Activated T-helper 1 cell treated with anti-CD3 and anti-CD28 coated beads, Interleukin-2, amount 50 U/mL, for 16 hours (primary cell): ENCODE measurements at places on chromosomes 7 and 10.
A peak's percentile ranks its signal among the peaks of the same experiment; 100 is the strongest.

DNA sequence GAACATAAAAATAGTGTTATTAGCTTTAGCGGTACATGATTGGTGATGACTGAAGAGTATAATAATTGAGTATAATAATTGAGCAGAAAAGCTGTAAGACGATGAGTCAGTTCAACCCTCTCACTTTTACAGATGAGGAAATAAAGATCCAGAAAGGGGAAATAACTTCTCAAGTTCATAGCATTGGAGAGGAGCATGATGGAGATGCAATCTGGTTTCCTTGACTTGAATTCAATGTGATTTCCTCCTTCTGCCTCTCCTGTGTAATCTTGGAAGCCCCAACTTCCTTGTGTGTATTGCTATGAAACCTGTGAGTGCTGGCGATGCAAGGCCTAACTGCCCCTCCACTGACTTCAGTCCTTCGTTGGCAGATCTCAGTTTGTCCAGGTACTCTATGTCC is 265.1 kb downstream of the LRMDA start:
- no peak for DNase-seq

GRCh38 chr10:16776896-16777295 is 40.3 kb downstream of the RSU1 start:
- DNase-seq, result no peak

DNA sequence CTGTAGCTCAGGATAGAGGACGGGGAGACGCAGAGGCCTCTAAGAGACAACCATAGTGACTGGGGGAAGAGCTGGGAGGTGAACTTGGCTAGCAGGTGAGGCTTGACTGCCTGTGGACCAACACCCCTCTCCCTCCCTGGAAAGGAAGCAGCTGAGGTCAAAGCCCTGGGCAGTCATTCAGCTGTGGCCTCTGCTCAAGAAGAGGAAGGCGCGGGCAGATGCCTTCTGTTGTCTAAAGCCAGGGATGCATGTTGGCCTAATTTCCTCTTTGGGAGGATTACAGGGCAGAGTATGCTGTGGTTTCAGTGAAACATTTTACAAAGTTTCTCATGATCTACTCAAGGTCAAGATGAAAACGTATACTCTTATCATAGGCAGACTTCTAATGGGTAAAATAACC is 327.1 kb downstream of the PRPF18 start:
- DNase-seq, result no peak

GRCh38 chr10:35992107-35992506 is 350.0 kb upstream of the FZD8 start:
- no peak for DNase-seq

- DNase-seq, result no peak
Measured at GRCh38 chr10:93993782-93994437, at the start of gene PLCE1. Gene PLCE1 (plus strand): TSS chr10:93993931. CDS start chr10:94031047, 37,116 bp downstream.

GRCh38 chr10:4291990-4292389 is 507.0 kb upstream of the KLF6 start:
- DNase-seq, result no peak

GRCh38 chr10:101273330-101273729 is 44.1 kb upstream of the LBX1 start:
- no peak for DNase-seq

- DNase-seq, result peak; percentile 12
Measured at GRCh38 chr7:2698581-2699288, 10.7 kb downstream of the AMZ1 start.

- peak; percentile 35 for DNase-seq
Measured at GRCh38 chr7:44145479-44145968, 4.4 kb upstream of the MYL7 start.

DNA sequence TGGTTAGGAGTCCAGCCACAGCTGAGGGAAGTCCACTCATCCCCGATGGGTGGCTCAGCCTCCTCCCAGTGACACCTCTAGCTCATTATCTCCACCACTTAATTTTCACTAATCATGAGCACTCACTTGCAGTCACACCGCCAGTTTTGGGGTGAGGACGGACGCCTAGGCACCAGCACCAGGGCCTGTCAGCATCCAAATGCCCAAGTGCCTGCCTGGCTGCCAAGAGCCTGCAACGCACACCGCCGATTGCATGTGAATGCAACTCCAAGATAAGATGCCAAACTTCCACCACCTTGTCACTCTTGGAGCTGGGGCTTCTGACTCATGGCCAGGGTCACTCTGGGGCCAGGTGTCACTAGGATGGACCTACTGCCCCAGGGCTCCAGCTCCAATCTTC is 24.4 kb upstream of the SMARCD3 start:
- no peak for DNase-seq

GRCh38 chr7:149819961-149820340 is 18.2 kb upstream of the ZNF862 start:
- DNase-seq, result no peak

DNA sequence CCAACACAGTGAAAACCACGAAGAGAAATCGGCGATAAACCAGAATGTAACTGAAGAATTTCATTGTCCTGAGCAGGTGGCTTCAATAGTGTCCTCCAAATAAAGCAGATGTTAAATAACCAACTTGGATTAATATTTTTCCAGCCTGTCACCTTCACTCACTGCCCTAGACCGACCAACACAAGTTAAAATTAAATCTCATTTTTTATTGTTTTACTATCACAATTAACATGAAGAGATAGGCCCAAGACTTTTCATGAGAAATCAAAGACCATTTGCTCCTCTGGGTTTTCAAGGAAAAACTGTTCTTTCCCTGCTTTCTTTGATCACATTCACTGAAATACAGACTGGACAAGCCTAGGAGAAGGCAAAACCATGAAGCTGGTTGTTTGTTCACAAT is at the start of gene SLC13A1:
Gene SLC13A1, minus strand, starts transcription at position 87 of the 400 bp plus-strand sequence. Its CDS starts 23 bp downstream, at position 64.
- no peak for DNase-seq

- no peak for DNase-seq
Measured at GRCh38 chr10:118965096-118965495, 64.4 kb upstream of the NANOS1 start.

- no peak for DNase-seq
Measured at GRCh38 chr7:77226357-77226839, 26.8 kb upstream of the FGL2 start.

- no peak for DNase-seq
Measured at GRCh38 chr10:131147301-131147975, 164.1 kb downstream of the TCERG1L start.

DNA sequence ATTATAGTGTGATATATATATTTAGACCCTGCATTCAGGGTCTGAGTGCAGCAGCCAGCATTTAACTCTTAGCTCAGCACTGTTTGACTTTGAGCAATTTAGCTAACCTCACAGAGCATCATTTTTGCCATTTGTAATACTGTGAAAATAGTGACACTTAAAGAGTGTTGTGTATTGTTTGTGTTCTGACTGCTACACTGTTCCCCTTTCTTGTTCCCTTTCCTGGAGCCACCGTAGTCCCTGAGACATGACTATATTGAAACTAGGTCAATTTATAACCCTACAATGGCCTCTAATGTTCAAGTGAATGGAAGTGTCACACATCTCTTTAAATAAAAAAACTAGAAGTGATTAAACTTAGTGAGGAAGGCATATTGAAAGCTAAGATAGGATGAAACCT is 20.3 kb upstream of the CD36 start:
- no peak for DNase-seq

GRCh38 chr7:140928491-140929309 is 4.0 kb upstream of the BRAF start:
- no peak for DNase-seq

GRCh38 chr7:130134726-130135125 is 64.4 kb downstream of the KLHDC10 start:
- DNase-seq, result no peak

- no peak for DNase-seq
Measured at GRCh38 chr7:105649727-105650381, 68.6 kb upstream of the EFCAB10 start.

- no peak for DNase-seq
Measured at GRCh38 chr7:50751146-50751545, 31.6 kb downstream of the GRB10 start.

- DNase-seq, result no peak
Measured at GRCh38 chr10:133180192-133180964, 20.4 kb downstream of the KNDC1 start.

- DNase-seq, result no peak
Measured at GRCh38 chr7:106620676-106621075, 40.3 kb downstream of the CCDC71L start.

DNA sequence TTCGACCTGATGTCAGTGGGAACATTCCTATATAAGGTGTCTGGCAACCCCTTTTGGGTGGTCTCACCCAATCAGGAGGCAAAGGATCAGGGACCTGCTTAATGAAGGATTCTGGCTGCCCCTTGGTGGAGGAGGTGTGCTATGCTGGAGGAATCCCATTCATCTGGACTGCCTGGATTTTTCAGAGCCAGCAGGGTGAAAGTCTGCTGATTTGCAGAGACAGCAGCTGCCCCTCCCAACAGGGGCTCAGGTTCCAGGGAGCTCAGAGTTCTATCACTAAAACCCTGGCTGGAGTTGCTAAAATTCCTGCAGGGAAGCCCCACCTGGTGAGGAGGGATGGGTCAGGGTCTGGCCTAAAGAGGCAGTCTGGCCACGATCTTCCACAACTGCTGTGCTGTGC is 398.5 kb upstream of the CNTNAP2 start:
- no peak for DNase-seq

DNA sequence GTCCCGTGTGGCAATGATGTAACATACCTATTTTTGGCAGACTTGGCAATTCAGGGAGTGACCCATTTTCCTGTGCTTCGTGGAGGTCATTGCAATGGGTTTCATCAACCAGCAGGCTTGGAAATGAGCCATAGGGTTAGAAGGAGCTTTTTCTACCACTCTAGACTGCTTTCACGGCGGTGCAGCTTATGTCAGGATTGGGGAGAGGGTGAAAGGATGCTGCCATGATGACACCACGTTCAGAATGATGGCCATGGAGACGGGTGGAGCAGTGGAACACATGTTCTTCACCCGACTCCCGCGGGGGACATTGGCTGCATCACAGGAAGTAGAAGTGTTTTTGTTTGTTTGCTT is 220.2 kb downstream of the EMX2 start:
- no peak for DNase-seq

GRCh38 chr7:22872096-22872807 is 49.6 kb upstream of the TOMM7 start:
- no peak for DNase-seq

DNA sequence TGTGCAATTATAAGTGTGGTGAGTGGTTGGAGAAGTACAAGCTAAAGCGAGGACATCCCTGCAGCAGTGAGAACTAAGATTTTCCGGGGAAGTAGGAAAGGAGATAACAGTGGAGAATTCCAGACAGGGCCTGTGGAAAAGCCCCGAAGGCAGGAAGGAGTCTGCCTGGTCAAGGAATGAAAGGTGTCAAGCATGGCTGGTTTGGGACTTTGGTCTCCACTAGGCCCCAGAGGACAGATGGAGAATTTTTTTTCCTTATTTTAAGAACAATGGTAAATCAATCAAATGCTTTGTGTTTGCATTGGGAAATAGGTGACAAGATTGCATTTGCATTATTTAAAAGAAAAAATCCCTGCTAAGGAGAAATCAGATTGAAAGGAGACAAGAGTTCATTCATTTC is 3.2 kb upstream of the CEP55 start:
- no peak for DNase-seq

DNA sequence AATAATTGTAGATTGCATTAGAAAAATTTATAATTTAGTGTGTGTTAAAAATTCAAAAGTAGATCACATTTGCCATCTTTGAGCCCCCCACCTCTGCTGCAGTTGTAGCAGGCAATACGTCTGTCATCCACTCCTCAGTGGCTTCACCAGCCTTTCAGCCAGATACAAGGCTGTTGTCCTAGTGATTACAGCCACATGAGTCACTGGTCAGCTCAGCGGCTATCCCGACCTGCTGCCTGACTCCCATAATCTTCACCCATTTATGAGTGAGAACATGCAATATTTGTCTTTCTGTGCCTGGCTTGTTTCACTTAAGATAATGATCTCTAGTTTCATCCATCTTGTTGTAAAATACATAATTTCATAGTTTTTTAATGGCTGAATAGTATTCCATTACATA is 9.2 kb downstream of the OR2A5 start:
- DNase-seq, result no peak

DNA sequence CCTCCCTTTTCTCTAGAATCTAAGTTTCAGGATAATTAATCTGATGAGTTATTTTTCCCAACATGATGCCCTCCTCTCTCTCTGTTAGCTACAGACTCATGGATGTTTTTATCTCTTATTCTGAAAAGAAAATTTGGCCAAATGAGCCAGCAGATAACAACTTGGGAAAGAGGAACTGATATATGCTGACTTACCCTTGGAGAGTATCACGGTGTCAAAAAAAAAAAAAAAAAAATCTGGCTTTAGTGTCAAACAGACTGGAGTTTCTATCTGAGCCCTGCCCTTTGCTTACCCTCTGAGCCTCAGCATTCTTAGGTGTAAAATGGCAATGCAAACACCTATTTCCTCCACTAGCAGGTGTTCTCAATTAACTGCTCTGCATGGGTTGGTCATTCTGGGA is 190.4 kb downstream of the AHR start:
- DNase-seq, result no peak

DNA sequence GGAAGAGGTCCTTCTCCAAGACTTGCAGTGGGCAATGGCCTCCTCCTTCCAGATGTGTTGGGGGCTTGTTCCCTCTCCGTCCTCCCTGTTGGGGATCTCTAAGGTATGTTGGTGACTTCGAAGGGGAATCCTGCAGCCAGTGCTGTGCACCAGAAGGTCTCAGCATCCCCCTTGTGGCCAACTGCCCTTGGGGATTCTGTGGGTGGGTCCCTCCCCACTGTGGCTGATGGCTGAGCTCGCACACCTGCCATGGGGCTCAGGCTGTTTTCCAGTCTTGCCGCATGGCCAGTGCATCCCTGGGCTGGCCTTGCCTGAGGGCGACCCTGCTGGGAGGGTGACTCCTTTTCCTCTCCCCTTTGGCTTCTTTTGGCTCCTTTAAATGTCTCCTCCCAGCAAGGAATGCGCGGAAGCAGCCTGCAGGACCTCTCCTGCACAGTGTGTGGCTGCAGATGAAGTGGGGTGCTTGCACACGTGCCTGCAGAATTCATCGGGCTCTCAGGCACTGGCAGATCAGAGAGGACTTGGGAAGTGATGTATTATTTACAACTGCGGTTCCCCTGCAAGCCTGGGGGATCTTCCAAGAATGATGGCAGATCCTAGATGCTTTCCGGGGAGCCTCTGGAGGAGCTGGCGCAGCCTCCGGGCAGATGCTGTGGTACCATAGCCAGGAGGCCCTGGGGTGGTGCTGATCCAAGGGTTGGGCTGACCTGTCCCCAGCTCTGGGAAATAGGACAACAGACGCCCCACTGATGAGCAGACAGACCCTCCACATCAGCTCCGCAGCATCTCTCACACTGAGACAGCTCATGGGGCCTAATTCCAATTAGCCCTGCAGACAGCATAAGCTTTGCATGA is 410.0 kb downstream of the TCERG1L start:
- DNase-seq, result no peak

DNA sequence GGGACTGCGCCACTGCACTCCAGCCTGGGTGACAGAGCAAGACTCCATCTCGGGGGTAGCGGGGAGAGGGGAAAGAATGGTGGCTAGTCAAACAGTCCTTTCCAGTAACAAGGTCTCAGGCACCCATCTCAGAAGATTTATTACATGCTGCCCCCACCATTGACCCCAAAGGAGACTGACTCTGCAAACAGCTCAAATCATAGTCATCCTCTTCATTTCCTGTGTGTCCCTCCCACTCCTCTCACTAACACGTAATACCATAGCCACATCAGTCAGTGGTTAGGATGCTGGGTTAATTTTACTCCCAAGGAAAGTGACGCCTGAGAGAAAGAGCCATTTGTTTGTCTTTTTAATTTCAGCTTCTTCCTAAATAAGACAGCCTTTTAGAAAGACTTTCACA is 56.6 kb upstream of the BET1 start:
- no peak for DNase-seq

- DNase-seq, result no peak
Measured at GRCh38 chr10:104072786-104073185, 12.9 kb downstream of the COL17A1 start.

GRCh38 chr7:108376206-108376605 is 80.0 kb downstream of the NRCAM start:
- no peak for DNase-seq
